Left cardiac atrium (tissue), 4 donors: ENCODE measurements at places on chromosomes 13 and 19.

DNA sequence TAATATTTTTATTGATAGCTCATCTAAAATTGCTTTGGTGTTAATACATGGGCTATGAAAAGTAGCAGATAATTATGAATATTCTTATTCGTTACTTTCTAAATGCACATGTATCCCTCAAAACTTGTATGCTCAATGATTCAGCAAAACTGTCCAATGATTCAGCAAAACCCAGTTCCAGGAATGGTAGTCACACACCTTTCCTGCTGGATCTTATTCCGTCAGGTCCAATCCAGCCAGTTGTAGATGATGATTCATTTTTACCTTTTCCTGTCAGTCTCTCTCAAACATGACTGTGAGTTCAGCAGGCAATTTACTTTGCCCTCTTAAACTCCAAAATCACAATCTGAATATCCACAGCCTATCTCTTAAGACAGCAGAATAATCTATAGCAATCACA, 1082.6 kb downstream of the EFNB2 start:
- DNase-seq: no peak

GRCh38 chr19:33264881-33265445, 37.4 kb downstream of the CEBPA start:
- no peak for DNase-seq

GRCh38 chr19:15245370-15246197, 13.3 kb upstream of the EPHX3 start:
- no peak for DNase-seq

DNA sequence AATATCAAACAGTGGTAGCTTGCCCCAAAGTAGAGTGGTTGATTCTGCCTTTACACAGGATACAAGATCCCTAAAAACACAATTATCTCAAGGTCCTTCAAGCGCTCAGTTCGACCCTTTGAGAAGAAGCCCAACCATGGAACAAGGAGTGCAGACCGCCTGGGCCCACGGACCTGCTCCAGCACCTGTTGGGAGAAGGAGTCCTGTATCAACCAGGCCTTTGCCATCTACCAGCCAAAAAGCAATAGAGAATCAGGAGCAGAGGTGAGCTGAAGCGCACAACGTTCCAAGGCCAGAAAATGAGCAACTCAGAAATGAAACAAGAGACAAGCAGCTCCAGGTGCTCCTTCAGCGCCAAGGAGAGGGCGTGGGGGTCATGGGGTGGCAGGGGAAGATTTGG, 6.3 kb upstream of the LILRB3 start:
- DNase-seq: no peak

- no peak for DNase-seq
Measured at GRCh38 chr13:113915012-113915763, 51.3 kb upstream of the GAS6 start.

DNA sequence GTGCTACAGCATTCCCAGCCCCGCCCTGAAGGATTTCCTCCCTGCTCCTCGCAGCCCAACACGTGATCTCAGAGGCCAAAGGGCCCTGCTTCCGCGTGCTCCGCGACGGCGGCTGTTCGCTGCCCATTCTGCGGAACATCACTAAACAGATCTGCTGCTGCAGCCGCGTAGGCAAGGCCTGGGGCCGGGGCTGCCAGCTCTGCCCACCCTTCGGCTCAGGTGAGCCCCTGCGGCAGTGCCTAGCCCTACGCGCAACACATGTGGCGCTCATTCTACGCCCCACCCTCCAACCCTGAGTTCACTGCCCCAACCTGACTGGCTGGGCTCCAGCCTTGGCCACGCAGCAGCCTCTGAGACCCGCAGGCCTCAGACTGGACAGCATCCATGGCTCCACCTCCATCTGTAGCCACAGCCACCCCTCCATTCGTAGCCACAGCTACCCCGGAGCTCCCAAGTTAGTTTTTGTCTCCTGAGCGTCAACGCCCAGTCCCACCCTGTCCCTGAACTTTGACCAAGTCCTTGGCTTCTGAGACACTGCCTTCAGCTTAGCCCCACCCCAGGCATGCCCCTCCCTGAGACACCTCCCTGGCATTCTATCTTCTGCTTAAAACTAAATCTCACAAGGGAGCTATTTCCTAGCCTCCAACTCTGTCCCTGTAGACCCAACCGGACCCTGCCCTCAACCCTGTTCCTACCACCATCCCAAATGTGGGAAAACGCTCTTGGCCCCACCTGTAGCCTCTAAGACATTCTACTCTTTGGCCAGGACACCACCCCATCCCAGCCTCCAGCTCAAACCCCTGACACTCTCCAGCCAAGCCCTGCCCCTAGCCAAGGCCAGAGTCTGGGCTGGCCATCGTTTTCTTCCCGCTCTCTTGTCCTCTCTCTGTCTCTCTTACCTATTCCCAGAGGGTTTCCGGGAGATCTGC, 6.4 kb downstream of the LTBP4 start:
- no peak for DNase-seq

GRCh38 chr13:104466016-104466415, 1399.8 kb upstream of the SLC10A2 start:
- no peak for DNase-seq

DNA sequence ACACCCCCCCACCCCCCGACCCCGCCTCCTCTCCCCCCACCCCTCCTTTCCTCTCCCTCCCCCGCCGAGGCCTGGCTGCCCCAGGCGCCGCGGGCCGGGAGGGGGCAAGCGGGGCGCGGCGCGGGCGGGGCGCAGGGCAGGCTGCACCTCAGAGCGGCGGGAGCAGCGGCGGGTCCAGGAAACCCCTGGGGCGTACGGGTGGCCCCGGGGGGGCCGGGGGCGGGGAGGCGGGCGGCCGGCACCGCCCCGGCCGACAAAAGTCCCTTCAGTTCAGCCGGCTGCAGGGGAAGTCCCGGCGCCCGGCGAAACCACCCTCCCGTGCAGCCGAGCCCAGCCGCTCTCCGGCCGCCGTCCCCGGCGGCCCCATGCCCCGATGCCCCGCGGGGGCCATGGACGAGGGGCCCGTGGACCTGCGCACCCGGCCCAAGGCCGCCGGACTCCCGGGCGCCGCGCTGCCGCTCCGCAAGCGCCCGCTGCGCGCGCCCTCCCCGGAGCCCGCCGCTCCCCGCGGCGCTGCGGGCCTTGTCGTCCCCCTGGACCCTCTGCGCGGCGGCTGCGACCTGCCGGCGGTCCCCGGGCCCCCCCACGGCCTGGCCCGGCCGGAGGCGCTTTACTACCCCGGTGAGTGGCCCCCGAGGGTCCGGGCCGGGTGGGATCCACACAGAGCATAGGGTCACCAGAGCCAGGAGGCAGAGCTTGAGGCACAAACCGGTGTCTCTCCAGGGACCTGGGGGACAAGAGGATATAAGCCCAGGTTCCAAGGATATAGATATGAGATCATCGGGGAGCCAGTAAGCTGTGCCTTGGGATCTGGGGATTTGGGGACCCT, at the start of gene BCL3:
Gene BCL3 (plus strand): TSS at position 283 of the 829 bp plus-strand sequence. CDS start 83 bp downstream, at position 366.
- DNase-seq: peak; percentile 89

DNA sequence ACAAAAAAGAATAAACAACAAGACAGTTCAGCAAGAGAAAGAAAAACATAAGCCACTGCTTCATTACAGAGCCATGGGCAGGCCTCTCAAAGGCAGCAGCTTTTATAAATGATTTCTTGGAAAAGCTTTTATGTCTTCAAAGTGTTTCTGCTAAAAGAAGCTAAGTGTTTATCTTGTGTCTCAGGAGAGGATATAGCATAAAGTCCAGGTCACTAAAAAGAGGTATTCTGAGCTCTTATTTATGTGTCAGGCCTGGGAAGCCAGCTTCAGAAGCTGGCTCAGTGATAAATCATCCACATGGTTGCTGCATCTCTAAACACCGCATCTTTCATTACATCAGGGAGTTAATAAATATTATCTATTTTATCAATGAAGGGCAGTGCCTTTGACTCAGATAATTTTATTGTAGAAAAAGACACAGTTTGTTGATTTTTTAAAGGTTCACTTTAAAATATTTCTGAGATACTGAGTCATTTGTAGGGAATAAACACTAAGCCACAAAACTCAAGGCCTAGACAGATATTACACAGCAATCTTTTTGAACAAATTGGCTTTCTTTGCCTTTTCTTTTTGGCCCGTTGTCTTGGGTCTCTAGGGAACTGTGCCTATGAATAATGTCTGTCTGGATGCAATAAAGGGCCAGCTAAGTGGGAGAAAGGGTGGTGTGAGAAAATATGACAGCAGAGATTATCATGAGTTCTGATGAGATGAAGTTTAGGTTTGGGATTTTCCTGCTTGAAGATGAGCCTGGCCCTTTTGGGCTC, 1086.6 kb downstream of the UQCRFS1 start:
- DNase-seq: no peak

GRCh38 chr13:80888390-80888789, 547.5 kb upstream of the SPRY2 start:
- no peak for DNase-seq

DNA sequence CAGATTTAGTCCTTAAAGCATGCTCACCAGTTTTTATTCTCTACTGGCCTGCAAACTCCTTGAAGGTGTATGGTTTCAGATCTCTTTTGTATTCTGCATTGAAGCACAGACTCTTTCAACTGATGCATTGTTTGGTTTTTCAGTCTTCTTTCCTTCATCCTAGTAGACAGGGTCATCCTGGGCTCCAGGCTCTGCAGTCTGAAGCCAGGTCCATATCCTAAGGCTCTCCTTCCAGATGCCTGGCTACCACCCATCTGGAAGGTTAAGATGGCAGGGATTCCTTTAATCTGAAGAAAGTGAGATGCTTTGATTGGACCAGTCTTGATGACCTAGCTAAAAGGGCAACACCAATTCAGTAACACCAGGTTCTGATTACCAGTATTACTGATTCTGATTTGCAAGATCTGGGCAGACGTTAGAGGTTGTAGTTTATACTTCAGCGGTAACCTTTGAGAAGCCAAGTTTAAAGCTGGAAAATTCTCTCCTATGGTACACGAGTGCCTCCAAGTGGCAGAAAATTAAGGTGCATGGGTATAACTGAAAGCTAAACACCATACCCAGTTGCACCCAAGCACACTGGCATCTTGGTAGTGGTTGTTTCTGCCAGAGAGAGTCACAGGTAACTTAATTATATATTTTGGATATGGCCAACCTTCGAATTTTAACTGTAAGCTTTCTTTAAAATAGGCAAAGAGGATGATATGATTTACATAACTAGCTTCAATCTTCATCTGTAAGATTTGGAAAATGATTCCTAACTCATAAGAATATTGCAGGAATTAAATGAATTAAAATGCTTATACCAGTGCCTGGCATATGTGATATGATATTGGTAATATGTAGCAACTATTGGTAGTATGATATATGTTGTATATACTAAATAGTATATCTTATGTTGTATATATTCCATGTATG, 1651.9 kb upstream of the MIR17HG start:
- DNase-seq: no peak

DNA sequence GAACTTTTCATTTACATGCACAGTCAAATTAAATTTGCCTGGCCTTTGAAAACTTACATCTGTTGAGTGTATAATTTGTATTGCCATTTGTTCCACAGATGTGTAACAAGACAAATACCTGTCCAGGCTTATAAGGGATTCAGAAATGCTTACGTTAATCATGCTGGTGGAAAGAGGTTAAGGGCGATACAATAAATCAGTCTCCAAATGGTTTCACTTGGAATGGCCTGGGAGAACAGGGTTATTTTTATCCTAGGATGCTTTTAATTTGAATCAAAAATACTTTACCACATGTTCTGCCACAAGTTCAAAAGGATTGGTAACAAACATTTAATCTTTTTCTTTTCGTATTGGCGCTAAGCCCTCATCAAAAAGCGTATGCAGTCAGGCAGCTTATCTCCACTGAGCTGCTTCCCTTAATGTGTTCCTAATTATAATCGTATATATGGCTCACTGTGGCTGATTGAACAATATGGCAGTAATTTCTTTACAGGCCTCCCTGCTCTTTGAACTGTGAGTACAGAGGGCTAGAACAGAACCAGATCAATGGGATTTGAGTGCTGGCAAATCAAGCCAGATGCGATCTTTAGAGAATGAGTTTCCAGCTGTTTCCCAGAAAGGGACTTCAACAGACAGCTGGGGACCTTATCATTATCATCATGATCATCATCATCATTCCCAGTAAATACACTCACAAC, 425.7 kb downstream of the SPRY2 start:
- DNase-seq: no peak

GRCh38 chr13:112486386-112487126, 101.4 kb downstream of the TUBGCP3 start:
- no peak for DNase-seq
